RWPE1 (cell line): ENCODE measurements at places on chromosomes 12 and 14.

DNA sequence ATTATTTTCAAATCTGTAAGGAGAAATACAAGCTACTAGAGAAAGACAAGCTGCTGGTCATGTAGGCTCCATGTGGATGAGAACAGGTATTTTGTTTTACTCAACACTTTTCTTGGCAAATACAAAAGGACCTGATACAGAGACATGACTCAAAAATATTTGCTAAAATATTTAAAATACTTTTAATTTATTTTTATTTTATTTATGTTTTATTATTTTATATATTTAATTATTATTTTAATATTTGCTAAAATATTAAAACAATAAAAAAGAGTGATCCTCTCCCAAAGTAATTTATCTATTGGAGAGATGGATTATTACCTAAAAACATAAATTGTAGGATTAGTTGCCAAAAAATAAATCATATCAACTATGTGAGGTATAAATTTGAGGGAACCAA is 808.9 kb upstream of the SEL1L start:
- no peak for DNase-seq

- DNase-seq, result no peak
These were observed 74.7 kb downstream of the DIO3 start for GRCh38 chr14:101635749-101636560.

DNA sequence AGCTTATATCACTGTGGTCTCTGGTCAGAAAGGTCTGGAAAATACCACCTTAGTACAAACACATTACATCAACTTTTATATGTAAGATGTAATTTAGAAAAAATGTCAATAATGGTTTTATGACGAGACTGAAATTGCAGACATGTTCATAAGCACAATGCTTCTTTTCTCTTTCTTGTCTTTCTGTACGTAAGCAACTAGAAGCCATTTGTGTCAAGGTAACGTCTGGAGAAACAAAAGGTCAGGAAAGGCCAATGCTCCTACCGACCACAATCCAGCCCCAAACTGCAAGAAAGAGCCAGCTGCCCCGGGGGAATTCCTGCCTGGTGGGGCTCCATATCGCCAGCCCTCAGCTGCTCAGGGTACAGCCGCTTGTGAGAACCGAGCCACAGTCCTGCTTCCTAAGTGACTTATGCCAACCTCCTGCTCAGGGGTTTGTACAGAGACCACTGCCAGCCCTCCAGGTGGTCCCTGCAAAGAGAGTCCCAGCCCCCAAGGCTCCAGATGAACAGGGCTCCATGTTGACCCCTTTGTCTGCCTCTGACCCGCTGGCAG is 6.3 kb downstream of the ZNF839 start:
- no peak for DNase-seq

GRCh38 chr14:94390372-94391086 is 2.1 kb upstream of the SERPINA1 start:
- DNase-seq, result no peak
